Stimulated activated CD4-positive, alpha-beta T cell treated with anti-CD3 and anti-CD28 coated beads, Interleukin-2, amount 100 ng/mL, for 24 hours (primary cell): ENCODE measurements at places on chromosomes 7 and 10.

DNA sequence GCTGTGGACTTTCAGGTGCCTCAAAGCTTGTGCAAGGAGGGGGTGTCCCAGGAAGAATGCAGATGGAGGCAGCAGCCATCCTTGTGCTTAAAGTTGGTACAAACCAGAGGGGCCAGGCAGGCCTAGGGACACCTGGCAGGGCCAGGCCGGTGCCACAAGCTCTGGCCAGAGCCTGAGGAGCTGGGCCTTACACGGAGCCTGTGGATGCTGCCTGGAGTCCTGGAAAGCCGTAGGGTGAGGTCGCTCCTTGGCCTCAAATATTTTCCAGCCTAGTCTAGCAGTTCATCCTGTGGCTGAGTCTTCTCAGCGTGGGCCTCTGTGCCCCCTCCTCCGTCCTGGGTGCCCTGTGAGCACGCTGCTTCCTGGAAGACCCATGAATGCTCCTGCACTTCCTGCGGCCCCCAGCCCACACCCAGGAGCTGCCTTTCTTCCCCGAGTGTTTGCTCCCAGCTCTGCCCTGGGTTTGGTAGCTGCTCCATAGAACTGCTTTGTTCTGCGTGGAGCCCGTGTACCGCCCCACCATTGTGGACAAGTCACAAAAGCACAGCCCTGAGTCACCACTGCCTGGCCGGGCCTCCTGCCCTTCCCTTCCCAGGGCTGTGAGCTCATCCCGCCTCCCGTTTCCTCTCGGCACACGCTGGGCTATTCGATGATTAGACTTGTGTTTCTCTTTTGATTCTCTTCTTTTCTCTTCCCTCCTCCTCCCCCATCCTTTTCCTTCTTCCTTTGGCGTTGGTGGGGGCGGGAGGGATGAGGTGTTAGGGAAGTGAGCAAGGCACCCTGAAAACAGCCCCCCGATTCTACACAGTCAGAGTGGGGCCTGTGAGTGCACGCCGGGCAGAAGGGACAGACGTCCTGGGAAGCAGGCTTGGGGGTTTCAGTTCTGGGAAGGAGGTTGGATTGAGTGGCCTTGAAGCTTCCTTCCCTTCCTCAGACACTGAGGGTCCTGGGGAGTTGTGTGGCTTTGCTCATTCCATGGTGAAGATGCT lies 73.2 kb upstream of the SHH start:
- DNase-seq, result no peak

- DNase-seq, result no peak
Observed at GRCh38 chr7:55104712-55105433, 86.1 kb downstream of the EGFR start.

DNA sequence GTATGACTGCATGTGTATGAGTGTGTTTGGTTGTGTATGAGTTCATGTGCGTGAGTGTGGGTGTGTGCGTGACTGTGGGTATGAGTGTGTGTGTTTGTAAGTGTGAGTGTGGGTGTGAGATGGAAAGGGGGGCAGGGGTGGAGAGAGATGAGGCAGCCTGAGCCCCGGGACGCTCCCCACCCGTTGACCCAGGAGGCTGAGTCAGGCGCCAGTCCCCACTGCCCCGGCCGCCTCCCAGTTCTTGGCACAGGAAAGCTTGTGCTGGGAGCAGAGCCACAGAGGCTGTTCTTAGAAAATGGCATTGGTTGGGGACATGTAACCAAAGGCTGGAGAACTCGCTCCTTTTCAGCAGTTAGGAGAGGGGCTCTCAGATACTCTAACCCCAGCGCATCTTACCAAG lies 27.8 kb upstream of the NUB1 start:
- DNase-seq, result no peak

- DNase-seq, result no peak
Observed at GRCh38 chr7:152052771-152053170, 27.3 kb downstream of the GALNT11 start.

DNA sequence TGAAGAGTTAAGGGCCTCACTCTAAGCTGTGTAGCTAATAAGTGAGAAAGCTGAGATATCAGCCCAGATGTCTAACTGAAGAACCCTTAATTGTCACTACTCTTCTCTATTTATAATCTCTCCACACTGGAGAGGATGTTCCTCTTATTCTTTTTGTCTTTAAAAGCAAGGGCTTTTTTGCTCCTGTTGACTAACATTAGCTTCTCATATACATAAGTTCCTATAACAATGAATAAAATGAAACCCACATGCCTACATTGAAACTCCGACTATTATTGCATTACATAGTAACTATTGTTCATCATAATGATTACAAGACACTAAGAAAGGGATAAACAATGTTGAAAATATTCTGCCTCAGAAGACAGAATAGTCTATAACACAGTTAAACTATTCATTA lies 67.1 kb downstream of the GNAT3 start:
- DNase-seq, result no peak

GRCh38 chr7:37833107-37833817 lies 15.1 kb upstream of the NME8 start:
- peak; percentile 41 for DNase-seq

GRCh38 chr10:30842185-30842584 lies 189.5 kb downstream of the ZNF438 start:
- DNase-seq, result no peak

GRCh38 chr10:7561216-7561893 lies 105.4 kb downstream of the ITIH5 start:
- no peak for DNase-seq

DNA sequence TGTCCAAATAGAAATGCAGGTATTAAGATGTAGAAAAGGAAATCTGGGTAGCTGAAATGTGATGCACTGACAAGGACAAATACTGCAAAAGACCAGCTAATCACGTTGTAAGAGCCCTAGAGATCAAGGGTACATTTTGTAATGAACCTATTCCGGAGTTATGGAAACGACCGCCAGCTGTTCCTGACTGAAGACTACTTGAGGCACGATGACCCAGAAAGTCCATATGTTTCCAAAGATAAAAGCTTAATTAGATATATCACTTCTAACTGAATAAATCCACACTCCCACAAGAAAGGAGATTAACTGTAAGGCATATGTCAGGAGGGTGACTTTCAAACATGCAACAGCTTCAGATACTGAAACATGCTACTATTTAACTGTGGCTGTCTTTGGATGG lies 253.5 kb downstream of the NSUN6 start:
- no peak for DNase-seq

DNA sequence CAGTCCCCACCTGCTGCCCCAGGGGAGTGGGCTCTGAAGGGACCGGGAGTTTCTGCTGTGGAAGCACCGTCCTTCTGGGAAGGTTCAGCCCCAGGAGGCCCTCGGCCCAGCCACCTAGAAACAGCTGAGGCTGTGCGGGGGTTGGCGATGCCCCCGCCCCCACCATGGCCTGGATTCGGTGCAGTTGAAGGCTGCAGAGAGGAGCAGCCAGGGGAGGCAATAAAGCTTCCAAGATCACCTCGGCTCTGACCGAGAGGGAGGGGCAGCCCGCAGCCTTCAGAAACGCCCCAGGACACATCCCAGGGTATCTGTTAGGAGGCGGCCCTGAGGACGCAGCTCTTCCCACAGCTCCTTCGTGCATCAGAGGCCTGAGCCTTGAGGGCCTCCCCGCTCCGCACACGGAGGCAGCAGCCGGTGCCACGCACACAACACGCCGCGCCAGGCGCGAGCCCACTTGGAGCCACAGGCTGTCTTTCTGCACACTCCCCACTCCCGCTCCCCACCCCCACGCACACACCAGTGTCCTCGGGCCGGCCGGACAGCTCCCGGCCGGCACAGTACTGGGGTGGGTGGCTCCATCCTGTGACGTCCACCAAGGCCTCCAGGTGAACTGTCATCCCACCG lies 1.6 kb downstream of the KNDC1 start:
- no peak for DNase-seq

GRCh38 chr7:140023728-140024127 lies 39.0 kb downstream of the PARP12 start:
- DNase-seq, result no peak

DNA sequence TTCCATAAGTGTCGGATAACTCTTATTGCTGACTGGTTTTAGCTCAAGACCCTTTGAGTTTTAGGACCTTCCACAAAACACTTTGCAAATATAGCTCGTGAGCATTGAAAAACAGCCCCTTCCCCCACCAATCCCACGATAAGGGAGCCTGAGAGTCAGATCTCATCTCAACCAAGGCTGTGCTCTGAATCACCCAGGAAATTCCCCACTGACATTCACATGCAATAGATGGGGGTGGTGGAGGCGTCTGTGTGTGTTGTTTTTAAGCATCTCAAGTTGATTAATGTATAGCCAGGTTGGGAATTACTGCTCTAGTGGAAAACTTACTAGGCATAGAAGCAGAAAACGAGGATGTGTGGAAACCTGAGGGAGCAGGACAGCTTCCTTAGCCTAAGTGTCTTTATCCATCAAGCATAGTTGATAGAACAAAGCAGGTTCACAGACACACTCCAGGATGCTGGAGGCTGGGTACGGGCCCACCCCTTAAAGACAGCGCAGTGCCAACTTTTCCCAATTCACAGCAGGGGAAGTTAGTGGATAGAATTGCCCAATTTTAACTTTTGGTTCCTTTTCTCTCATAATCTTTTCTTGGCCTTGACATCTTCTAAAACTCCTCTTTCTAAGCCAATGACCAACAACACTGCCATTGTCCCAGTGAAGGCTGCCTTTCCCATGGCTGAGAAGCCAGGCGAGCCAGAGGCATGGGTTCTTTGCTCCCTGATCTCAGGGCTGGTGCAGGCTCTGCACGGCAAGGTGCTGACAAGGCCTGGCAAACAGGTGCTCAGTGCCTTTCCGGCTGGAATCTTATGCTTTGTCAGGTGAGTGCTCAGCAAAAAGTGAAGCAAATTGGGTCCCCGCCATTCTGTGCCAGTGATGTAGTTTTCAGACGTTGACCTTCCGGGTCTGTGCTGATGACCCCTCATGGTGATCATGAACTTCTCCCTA lies 98.5 kb upstream of the INSIG1 start:
- DNase-seq, result peak; percentile 46

DNA sequence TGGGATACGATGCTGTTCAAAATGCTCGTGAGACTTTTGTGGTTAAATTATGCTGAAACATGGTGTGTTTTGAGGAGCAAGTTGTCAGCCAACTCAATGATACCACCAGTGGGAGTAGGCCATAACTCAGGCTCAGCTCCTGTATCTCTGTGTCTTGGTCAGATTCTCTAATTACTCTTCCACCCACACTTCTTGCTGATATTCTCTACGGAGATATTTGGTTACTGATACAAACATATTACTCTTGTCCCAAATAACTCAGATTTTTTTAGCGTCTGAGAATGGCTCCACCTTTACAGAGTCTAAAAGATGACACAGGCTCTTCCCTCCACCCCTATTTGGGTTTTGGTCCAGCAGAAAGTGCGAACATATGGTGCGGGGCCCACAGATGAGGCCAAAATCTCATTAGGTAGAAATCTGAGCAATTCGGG lies 168.9 kb downstream of the PKD1L1 start:
- DNase-seq, result no peak

DNA sequence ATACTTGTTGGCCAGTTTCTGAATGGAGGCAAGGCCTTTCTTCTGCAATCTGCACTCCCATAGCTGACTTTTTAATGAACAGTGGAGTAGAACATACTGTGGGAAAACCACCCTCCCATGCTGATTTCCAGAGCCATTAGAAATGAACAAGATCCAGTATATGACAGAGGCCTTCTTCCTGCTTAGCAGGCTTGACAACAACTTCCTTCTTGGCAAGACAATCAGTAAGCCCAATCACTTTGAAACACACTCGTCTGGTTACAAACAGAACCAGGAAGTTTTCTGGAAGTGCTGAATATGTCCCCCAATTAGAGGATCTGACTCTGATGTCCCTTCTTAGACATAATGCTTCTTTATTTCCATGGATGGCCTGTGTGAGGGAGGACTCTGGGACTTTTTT lies 103.4 kb downstream of the SAMD9 start:
- no peak for DNase-seq

DNA sequence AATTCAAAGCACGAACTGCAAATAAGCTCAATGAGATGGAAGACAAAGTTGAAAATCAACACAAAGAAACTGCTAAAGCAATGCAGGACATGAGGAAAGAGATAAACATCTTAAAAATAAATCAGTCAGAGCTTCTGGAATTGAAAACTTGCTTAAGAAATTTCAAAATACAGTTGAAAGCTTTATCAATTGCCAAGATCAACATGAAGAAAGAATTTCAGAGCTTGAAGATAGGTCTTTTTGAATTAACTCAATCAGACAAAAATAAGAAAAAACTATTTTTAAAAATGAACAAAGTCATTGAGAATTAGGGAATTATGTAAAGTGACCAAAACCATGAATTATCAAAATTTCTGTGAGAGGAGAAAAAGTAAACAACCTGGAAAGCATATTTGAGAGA lies 218.1 kb downstream of the CTNNA3 start:
- DNase-seq, result no peak

GRCh38 chr10:122019414-122019975 lies 30.5 kb downstream of the TACC2 start:
- DNase-seq, result no peak

- no peak for DNase-seq
Observed at GRCh38 chr10:84548869-84549268, 220.5 kb downstream of the CCSER2 start.

GRCh38 chr10:118112543-118113125 lies 65.9 kb upstream of the RAB11FIP2 start:
- DNase-seq, result no peak

- DNase-seq, result no peak
Observed at GRCh38 chr10:69067189-69067588, 20.7 kb upstream of the SRGN start.

GRCh38 chr7:92028226-92028625 lies 87.6 kb downstream of the AKAP9 start:
- no peak for DNase-seq

- DNase-seq, result no peak
Observed at GRCh38 chr7:32611201-32612099, 116.2 kb downstream of the AVL9 start.

- no peak for DNase-seq
Observed at GRCh38 chr7:92785923-92786322, 50.5 kb downstream of the CDK6 start.

- no peak for DNase-seq
Observed at GRCh38 chr7:47941136-47941844, 7.0 kb downstream of the PKD1L1 start.

- no peak for DNase-seq
Observed at GRCh38 chr10:103885617-103886016, 30.2 kb upstream of the SH3PXD2A start.

- no peak for DNase-seq
Observed at GRCh38 chr10:60453036-60453435, 63.4 kb upstream of the ANK3 start.
